ENCODE measurements at places on chromosomes 12 and 14.

- no peak overlapping the region for H3K4me3 ChIP-seq
- H3K27me3 ChIP-seq, result no peaks in the 10 kb centered on the region
- DNase-seq, result no peak
- peaks cover 9% of the 10 kb centered on the region for H3K4me1 ChIP-seq
- H3K27ac ChIP-seq, result peak overlapping the region; percentile 88
Observed at GRCh38 chr12:53558631-53559030, 51.3 kb upstream of the NPFF start.

DNA sequence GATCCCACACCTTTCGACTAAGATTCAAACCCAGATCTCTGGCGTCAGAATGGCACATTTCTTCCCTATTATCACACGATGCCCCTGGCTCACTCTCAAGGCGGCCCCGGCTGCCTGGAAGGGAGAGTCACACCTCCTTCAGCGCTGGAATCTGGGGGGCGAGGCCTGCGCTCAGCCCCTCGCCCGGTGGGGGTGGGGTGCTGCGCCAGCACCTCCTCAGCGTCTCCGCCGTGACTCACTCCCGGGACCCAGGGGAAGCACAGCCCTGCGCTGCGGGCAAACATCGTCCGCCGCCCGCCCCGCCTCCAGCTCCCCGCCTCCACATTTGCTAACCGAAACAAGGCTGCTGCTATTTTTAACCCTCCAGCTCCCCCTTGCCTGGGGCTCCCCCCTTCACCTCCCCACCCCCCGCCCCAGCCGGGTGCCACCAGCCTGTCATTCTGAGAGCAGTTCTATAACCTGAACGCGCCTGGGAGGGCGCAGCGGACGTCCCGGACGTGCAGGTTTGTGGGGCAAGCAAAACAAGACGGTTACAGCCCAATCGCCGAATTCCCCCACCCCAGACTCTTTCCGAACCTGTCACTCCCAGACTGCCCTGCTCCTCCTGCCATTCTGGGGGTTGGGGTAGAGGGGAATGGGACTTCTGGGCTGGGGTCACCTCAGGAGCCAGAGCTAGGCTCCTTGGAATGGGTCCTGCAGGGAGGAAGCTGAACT, 6.7 kb downstream of the HDAC7 start:
- peak overlapping the region; percentile 7 for H3K4me3 ChIP-seq
- H3K36me3 ChIP-seq, result peaks cover 12% of the 10 kb centered on the region
- peaks cover 71% of the 10 kb centered on the region for H3K4me1 ChIP-seq

GRCh38 chr12:92556637-92557421, 146.0 kb upstream of the PLEKHG7 start:
- peaks cover 10% of the 10 kb centered on the region for H3K4me1 ChIP-seq
- no peaks in the 10 kb centered on the region for H3K36me3 ChIP-seq
- DNase-seq, result no peak
- no peaks in the 10 kb centered on the region for H3K27me3 ChIP-seq
- no peak overlapping the region for H3K4me3 ChIP-seq

GRCh38 chr12:109621211-109621694, 47.7 kb downstream of the MVK start:
- no peaks in the 10 kb centered on the region for H3K36me3 ChIP-seq
- no peak for DNase-seq
- H3K4me1 ChIP-seq, result peaks cover 2% of the 10 kb centered on the region
- H3K4me3 ChIP-seq, result no peak overlapping the region

Data from mesenchymal stem cell (in vitro differentiated cells and primary cell).